NCI-H1105 treated with DMSO at 0.1 percent for 48 hours (cell line): ENCODE measurements at places on chromosomes 5 and 9.

- DNase-seq: peak; percentile 72
Observed at GRCh38 chr5:172640822-172641358, at the start of gene NEURL1B. NEURL1B (plus strand) TSS chr5:172641263; CDS start chr5:172641407, 144 bp downstream.

- no peak for DNase-seq
Observed at GRCh38 chr5:71471193-71471592, 15.7 kb downstream of the BDP1 start.

- DNase-seq: no peak
Observed at GRCh38 chr9:109815366-109815947, 35.5 kb downstream of the PALM2AKAP2 start.

DNA sequence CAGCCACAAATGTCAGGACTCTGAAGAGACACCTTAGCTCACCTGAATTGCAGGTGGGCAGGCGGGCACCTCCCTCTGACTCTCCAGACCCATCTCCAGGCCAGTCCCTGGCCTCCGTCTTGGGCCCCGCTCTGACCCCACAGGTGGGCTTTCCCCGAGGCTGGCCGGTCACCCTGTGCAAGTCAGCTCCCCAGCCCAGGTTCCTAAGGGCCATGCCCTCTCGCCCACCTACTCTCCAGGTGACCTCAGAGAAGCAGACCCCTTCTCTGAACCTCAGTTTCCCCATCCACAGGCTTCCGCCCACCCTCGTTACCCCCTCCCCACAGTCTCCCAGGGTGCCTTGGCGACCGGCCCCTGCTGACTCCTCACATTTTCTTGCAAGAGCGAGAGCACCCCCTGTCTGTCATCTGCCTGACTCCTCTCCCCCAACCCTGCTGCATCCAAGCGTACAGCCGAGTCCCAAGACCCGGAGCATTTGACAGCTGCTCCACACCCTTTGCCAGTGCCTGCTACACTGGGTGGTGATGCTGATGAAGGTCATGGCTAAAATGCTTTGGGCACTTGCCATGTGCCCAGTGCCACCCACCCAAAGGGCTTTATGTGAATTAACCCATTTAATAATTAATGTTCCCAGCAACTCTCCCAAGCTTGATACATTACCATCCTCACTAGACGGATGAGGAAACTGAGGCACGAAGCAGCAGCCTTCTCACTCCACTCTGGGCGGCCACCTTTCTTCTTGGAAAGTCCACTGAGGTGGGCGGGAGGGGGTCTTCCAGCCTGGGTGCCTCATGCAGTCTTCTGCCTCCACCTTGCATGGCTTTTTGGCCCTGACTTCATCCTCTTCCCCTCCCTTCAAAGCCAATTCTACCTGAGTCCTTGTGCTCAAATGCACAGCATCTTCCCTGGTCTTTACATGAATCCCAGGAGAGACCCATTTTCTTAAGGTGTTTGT, 51.1 kb upstream of the ORM1 start:
- DNase-seq: no peak

DNA sequence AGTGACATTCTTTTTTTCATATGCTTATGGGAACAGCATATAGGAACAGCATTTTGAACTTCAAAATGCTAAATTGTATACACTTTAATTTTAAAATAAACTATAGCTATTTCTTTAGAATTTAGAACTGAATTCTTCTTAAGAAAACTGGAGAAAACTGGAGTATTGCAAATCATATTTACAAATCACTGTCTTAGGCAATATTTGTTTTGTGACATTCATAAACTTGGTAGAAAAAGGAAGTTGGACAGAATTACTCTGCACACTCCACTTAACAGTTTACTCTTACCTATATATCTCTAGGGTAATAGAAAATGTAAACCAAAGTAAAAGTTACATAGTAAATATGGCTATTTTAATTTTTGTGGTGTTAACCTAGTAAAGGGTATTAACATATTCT, 3.1 kb downstream of the DMRTA1 start:
- no peak for DNase-seq

DNA sequence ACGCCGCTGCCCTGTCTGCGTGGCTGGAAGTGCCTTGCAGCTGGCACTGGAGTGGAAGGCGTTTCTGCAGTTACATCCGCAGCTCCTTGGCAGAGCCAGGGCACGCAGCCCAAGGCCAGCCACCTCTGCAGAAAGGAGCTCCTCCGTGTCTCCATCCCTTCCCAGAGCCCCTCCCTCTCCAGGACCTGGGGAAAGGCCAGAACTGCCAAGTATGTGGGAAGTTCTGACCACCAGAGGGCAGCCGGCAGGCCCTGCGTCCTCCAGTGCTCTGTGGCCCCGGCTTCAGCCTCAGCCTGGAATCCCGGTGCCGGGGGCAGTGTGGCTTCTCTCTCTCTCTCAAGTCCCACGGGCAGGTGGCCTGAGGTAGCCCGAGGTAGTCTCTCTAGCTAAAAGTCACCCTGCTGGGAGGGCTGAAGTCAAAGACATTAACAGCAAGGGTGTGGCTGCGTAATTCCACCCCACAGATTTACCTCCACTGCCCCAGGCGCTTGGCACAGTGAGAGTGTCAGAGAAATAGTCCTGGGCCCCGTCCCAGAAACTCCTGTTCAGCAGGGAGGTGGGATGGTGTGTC, 101.7 kb upstream of the FCN2 start:
- no peak for DNase-seq

GRCh38 chr5:43281840-43282658, 31.2 kb downstream of the HMGCS1 start:
- DNase-seq: no peak

DNA sequence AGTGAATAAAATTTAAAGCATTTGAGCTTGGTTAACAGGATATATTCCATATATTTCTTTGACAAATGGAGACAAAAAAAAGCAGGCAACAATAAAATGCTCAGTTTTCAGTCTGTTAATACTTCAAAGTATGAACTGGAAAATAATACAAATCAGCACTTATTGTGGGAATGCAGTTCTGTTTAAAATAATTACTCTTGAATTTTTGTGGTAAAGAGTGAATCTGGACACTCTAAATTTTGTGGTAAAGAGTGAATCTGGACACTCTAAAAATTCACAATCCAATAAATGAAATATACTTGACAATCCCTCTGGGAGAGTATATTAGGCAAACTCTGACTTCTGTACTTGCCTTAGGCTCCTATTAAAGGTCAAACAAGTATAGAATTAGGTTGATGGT, 141.9 kb upstream of the RASA1 start:
- DNase-seq: no peak

- no peak for DNase-seq
Observed at GRCh38 chr5:109143031-109143430, 266.7 kb downstream of the PJA2 start.

GRCh38 chr5:123456242-123456641, 33.0 kb upstream of the CEP120 start:
- DNase-seq: no peak

GRCh38 chr9:35357116-35357515, 132.8 kb upstream of the RUSC2 start:
- no peak for DNase-seq

GRCh38 chr5:164230341-164230740, 724.9 kb downstream of the MAT2B start:
- no peak for DNase-seq

GRCh38 chr9:23041466-23041865, 594.8 kb downstream of the DMRTA1 start:
- DNase-seq: no peak

GRCh38 chr5:140785905-140786686, at the start of gene PCDHA1:
PCDHA1 (plus strand) TSS chr5:140786140.
- DNase-seq: no peak

DNA sequence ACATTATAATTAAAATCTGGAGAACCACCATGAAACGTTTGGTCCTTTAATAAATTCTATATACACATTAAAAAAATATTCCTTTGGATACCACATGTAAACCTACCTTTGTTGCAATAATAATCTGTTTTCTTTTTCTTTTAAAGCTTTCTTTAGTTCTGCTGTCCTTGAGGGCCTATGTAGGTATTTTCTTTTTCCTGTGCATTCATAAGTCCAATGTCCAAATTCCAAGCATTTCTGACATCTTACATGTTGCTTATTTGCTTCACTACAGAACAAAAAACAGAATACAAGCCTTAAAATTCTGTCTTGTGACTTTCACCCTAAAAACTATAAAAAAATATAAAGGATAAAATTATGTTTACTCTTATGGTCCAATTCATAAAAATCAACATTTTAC, 19.7 kb downstream of the ZCCHC10 start:
- DNase-seq: no peak

- no peak for DNase-seq
Observed at GRCh38 chr9:74946686-74947085, 6.0 kb downstream of the C9orf40 start.

DNA sequence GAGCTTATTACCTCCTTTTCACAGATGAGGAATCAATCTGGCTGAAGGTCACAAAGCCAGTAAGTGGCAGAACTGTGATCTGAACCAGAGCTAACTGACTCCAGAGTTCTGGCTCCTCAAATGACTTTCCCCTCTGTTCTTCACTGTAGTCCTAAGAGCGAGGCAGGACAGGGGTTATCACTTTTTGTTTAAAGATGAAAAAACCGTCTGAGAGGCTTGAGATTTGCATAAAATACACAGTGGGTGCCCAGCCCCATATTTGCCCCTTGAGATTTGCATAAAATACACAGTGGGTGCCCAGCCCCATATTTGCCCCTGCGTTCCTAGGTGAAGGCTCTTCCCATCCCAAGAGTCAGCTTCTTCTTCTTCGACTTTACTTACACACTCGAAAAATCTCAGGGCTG, 667 bp downstream of the FBXO10 start:
- no peak for DNase-seq

DNA sequence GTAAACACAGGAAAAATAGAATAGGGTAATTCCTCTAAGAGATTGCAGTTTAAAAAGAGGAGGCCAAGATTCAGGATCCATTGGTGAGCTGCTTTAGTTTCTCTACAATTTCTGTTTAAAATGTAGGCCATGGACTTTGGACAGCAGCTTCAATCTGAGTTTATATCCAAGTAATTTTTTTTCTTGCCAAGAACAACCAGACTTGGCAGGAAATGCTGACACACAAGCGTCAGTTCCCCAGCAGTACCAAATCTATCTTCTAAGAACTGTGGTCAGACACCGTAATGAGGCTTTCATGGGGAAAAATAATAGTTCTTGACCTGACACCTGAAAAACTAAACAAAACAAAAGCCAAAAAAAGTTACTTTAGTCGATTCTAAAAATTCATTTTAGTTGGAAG, 528.8 kb downstream of the CSNK1G3 start:
- no peak for DNase-seq

DNA sequence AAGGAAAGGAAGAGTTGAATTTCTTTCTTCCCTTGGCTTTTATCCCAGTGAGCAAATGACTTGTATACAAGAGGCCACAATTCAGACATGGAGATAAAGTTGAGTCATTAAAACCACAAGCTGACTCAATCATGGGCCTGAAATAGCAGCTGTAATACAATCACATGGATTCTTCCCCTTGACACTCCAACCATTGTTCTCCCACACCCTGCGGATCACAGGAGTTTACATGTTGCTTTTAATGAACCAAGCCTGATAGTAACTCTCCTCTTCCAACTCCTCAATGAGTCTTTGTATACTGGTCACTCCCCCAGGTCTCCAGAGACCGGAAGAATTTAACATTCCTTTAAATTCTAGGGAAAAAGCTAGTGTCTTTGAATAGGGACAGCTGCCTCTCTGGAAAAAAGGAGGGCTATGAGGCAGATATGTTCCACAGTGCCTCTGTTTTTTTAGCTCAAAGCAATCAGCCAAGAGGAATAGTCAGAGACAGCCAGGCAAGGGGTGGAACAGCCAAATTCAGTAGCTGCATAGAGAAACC, 32.4 kb downstream of the PCDHGC5 start:
- DNase-seq: no peak

GRCh38 chr9:76576344-76576743, 117.4 kb downstream of the GCNT1 start:
- no peak for DNase-seq

- no peak for DNase-seq
Observed at GRCh38 chr9:93291536-93292287, 107.8 kb downstream of the WNK2 start.

GRCh38 chr9:70405808-70406433, 8.5 kb downstream of the KLF9 start:
- DNase-seq: no peak

DNA sequence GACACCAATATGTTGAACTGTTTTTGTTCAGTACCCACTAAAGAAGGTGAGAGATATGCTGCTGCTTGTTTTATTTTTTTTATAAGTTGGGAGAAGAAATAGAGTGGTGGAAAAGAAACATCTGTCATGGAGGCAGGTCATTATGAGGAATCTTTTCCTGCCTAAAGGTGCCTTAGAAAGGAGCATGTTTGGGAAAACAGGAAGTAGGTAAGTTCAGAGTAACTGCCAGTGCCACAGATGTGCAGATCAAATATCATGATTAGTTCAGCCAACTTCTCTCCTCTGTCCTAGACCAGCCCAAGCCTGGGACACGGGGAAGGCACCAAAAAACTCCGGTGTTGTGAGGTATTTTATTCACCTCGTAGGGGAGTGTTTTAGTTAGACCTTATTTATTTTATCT, 144.2 kb downstream of the MAN2A1 start:
- DNase-seq: no peak

DNA sequence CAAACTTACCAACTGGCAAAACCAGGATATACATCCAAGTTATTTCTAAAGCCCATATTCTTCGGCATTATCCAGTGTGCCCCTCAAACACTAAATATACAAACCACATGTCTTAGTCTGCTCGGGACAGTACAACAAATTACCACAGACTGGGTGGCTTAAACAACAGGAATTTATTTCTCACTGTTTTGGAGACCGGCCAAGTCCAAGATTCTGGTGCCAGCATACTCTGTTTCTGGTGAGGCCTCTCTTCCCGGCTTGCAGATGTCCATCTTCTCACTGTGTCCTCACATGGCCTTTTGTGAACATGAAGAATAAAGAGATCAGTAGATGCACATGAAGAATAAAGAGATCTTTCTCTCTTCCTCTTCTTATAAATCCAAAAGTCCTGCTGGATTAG, 12.9 kb upstream of the SLCO6A1 start:
- DNase-seq: no peak

DNA sequence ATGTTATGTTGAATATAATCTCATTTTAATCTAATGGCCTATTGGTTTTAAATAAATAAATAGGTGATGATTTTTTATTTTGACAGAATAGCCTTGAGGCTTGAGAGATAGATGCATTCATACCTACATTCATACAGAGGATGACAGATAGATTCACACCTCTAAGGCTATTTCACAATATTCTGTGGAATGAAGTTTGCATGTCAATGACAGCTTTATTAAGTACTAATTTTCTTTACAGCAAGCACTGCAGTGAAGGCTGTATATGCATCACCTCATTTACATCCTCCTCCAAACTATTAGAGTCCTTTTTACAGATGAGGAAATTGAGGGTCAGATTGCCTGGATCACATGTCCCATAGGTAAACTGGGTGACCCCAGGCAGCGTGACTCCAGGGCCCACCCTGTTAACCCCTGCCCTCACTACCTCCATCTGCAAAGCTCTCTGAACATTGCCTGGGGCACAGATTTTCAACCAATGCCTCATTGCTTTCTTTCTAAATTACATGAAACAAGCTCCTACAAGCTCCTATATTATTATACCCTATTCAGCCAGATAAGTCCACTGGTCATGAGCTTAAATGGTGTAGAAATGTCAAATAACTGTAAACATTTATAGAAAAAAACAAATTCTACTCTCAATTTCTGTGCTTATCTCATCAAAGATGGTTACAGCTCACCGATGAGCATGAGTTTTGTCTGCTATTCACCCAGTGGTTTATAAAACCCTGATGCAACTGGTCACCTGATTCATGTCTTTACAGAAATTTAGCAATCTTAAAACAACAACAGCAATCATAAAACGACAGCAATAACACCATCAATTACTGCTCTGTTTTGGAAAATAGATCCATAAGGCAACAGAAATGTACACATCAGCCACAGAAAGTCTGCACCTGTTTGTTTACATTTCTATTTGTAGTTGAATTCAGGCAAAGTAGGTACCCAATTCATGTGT, 338.0 kb downstream of the NSG2 start:
- peak; percentile 53 for DNase-seq
